Activated T-cell treated with anti-CD3 and anti-CD28 coated beads for 48 hours (primary cell): ENCODE measurements at places on chromosomes 5 and 9.

DNA sequence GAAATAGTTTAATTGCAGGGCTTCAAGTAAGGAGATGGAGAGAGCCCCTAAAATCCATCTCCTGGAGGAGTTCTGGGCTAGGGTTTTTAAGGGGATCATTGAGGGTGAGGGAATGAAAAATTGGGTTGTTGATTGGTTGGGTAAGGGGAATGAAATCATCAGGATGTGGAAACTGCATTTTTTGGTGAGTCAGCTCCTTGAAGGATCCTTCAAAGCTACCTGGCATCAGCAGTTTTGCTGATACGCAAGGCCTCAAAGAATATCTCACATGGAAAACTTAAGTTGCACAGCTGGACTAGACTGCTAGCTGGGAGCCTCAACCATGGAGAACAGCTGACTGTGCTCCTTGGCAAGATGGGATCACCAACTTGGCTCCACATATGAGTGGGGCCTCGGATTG, 136.7 kb downstream of the FGF10 start:
- no peak for DNase-seq

- DNase-seq, result no peak
Measured at GRCh38 chr9:12643686-12644085, 49.5 kb upstream of the TYRP1 start.

DNA sequence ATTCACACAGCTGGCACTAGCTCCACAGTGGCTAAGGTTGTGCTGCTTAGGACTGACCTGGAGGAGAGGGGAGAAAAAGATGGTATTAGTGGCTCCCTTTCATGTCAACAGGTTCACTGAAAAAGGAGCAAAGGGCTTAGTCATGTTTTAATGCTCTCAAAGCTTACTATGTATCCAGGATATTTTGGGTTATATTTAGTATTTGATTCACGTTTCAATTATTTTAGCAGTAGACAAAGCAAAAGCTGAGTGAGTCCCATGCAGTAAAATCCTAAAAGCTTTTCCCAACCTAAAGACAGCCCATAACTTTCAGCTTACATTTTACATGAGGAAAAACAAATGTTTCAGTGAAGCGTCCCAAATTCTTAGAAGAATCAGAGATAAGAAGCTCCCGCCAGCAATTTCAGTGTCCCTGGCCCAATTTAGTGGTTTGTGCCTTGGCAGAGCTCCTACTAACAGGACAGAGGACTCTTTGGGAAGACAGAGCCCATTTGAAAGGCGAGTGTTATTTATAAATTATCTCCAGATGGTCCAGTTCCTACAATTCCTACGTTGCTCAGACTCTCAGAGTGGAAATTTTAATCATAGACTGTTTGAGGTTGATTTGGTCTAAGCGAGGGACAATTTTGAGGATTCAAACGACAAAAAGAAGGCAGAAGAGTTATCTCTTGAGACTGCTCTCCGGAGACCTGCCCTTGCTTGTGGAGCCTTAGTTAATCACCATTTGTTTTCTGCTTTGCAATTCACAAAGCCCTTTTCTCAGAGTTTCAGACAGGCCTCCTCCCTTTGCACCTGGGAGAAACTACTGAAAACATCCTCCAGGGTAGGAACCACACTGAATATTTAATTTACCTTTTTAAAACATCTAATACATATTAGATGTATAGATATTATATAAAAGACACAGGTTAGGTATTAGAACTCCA, 225.0 kb upstream of the ANKRD55 start:
- DNase-seq, result no peak

DNA sequence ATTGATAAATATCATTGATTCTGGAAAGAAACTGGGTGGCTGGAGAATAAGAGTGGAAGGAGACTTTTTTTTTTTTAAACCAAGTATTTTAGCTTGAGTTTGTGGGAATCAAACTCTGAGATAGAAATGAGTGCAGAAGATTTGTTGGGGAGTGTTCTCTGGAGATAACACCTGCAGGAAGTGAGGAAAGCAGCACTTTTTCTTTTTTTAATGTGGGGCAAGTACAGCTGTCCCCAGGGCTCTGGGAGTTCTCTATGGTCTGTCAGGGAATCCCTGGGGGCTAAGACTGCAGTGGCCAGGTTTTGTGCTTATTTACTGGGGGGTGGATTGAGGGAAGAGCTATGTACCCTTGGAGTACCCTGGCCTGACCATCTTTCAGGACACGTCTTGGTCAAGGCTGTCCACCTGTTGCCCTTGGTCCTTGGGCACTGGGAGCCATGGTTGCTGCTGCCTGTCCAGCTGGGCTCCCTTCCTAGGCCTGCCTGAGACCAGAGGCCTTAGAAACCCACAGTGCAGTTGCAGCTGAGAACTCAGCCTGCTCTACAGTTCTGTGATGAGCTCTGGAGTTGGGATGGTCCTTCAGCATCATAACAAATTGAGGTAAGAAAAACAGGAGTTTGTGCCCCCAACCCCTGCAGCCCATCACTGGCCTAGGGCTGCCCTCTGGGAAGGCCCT, 85.8 kb downstream of the PHAX start:
- DNase-seq, result no peak

DNA sequence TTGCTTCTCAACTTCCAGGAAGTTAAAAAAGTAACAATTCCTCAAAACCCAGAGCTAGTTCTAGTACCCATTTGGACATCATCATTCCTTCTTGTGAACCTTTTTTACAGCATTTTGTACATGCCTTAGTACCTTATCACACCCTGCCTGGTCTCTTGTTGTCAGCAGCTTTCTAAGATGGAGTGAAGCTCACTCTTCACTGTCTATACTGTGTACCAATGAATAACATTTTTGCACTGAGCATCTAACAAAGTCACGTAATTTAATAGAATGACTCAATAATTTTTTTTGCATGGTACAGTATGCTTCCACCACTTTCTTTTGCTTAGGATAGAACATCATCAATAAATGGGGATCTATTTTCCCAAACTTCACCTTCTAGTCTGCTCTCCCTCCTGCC, 29.8 kb downstream of the ALDH1A1 start:
- DNase-seq, result no peak

DNA sequence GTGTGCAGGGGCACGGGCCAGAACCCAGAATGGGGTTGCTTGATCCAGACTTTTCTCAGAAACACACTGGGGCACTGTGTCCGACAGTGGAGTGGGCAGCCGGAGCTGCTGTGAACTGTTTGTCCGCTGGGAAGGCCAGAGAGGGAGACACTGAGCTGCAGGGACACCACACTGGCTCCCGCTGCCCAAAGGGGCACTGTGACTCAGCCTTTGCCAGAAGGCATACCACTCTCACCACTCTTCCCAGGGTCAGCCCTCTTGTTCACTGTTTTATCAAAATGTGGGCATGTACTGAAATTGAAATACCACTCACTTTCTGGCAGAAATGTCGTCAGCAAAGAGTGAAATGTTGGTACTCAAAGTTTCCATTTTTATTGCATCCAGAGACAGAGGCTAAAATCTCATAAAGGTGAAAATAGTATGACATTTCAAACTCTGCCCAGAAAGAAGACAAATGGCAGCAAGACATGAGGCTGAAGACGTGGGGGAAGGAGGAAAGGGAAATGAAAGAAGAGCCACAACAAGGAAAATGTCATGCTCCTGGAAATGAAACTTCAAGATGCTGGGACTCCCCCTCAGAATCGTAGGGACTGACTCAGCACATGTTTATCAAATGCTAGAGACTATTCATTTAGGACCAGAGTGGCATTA, 4.5 kb upstream of the IL7R start:
- no peak for DNase-seq

GRCh38 chr5:133249593-133249992, 197.8 kb downstream of the HSPA4 start:
- no peak for DNase-seq

GRCh38 chr5:151078490-151079262, 2.2 kb downstream of the TNIP1 start:
- DNase-seq, result peak; percentile 69

- no peak for DNase-seq
Measured at GRCh38 chr9:33202018-33202417, 34.9 kb upstream of the B4GALT1 start.

GRCh38 chr9:31730398-31730797, 654.0 kb upstream of the ACO1 start:
- no peak for DNase-seq

DNA sequence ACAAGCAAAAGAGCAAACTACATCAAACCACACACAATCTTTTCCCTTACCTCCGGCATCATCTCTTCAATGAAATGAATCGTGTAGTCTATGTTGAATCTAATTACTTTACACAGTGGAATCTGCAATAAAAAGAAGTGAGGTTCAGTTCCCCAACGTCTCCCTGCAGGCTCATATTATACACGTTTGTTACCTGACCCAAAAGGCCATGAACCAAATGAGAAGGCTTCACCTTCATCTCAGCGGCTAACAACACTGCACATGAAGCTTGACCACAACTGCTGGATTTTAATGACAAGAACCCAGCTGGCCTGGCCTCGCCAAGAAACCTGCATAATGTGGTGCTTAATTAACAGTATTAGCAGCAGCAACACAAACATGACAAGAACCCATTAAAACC, 45.5 kb downstream of the DROSHA start:
- DNase-seq, result no peak

DNA sequence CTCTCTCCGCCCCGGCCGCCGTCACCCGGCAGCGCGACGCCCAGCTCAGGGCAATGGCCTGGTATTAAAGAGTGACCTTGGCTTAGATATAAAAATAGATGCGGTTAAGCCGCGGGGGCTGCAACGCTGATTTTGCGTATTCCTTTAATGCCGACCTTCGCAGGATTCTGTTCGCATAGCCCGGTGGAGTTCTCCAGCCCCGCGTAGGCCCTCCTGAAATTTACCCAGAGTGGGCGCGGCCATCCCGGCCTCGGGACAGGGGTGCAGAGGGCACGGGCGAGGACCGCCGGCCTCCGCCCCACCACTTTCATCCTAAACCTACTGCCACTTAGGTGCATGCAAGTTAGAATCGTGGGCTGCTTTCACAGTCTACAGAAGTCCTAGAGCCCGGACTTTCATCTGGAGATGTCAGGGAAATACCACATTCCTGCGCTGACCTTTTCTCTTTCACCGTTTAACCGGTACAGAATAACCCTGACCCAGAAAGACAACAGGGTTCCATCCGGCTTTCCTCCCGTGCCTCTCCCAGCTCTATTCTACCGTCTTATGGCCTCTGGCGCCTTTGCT, 492 bp upstream of the FAM169A start:
- no peak for DNase-seq

DNA sequence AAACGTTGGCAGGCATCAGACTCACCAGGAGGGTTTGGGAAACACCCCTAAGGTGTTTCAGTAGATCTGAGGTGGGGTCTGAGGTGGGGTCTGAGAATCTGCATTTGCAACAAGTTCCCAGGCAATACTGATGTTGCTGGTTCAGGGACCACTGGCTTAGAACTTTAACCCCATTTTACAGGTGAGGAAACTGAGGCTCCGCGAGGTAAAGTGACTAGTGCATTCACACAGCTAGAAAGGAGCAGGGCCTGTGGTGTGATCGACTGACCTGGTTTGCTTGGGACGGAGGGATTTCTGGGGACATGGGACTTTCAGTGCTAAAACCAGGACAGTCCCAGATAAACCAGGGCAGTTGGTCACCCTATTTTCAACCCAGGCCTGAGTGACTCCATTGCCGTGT, 81.4 kb upstream of the ZNF618 start:
- DNase-seq, result no peak

DNA sequence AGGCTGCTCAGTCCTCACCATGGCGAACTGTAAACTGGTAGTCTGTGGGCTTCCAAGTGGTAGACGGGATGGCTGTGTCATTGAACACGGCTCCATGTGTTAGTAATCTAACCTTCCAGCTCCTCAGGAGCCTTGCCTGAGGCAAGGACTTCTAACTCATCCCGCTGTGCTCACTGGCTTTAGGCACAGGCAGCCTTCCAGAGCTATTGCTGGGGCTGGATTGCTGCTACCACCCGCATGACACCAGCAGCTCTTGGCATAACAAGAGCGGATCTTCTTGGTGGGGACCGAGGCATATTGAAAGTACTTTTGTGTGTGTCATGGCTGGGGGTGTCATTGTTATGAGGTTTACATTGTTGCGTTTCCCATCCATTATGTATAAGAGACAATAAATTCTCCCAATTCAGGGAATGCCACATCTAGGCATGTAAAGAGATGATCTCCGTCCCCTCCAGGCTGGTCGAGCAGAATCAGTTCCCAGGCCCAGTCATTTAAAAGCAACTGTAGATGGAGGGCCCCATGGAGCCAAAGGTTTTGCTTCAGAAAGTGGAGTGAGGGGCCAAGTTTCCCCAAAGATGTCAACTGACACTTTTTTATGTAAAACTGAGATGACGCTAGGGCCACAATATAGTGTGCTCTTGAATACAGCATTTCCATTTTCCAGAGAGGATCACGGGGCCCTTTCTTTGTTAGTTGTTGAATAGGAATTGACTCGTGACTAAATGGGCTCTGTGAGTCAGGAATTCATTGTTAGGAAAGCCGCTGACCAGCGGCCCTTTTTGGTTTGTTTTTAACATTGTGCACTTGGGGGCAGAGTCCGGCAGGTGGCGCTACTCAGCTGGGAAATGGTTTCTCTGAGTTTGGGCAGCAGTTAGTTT, 759.5 kb downstream of the TAF11L14 start:
- DNase-seq, result peak; percentile 12

DNA sequence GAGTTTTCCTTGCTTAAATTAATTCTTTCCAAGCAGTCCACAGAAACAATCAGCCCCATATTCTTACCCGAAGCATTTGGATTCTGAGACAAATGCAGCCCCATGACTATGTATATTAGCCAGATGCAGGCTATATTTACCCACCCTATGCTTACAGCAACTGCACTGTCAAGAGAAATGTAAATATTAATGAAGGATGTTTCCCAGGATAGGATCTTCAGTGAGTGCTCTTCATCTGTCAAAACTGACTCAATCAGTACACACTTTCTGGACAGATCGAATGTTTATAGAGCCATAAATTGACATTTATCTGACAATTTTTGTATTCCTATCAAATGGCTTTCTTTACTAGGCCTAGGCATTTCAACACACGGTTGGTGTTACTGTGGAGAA, 725.3 kb upstream of the SEMA6A start:
- DNase-seq, result no peak

- DNase-seq, result no peak
Measured at GRCh38 chr5:178573216-178573615, 17.0 kb downstream of the COL23A1 start.

DNA sequence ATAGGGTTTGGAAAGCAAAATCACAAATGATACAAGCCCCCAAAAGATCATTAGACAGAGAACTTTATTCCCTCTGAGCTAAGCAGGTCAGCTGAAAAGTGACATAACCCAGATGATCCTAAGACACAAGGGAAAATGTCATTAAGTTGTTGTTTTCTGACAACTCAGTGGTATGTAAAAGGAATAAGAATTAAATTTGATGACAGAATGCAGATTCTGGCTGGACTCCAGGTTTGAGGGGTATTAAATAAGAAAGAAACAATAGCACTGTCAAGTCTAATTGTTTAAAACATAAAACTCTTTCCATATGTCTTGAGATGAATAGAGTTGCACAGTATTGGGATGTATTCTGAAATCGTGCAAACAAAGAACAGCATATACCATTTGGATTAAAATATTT, 429.9 kb downstream of the CAAP1 start:
- no peak for DNase-seq

- DNase-seq, result no peak
Measured at GRCh38 chr9:106074006-106074405, 379.7 kb downstream of the TMEM38B start.
